Activated naive CD4-positive, alpha-beta T cell (primary cell): ENCODE measurements at places on chromosomes 2 and 18.

DNA sequence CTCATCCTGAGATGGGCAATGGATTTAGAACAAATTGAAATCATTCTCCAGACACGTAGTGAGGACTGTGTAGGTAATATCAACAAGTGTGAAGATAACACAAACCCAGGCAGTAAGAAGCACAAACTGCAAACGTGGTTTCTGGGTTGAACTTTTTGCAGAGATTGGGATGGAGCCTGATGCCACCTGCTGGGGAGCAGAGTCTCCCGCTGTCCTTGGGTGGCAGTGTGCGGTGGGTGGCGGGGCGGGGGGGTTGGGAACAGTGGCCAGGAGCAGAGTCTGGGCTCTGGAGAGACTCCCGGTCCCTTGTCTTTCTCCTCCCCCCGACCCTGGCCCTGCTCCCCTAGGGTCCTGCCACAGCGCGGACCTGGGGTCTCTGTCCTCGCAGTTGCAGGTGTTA is 19.5 kb downstream of the TRAF3IP1 start:
- no peak for DNase-seq

DNA sequence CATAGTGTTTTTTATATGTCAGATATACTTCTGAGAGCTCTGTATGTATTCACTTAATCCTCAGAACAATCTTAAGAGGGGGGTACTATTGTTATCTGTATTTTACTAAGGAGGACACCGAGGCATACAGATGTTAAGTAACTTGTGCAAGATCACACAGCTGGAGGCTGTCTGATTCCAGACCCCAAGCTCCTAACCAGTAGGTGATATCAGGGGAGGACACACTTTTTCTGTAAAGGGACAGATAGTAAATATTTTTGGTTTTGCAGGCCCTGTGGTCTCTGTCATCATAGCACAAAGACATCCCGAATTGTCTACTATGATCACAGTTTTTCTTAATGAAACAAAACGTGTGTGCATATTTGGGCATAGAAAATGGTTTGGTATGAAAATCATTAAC is 143.7 kb downstream of the LAMA3 start:
- DNase-seq = no peak

DNA sequence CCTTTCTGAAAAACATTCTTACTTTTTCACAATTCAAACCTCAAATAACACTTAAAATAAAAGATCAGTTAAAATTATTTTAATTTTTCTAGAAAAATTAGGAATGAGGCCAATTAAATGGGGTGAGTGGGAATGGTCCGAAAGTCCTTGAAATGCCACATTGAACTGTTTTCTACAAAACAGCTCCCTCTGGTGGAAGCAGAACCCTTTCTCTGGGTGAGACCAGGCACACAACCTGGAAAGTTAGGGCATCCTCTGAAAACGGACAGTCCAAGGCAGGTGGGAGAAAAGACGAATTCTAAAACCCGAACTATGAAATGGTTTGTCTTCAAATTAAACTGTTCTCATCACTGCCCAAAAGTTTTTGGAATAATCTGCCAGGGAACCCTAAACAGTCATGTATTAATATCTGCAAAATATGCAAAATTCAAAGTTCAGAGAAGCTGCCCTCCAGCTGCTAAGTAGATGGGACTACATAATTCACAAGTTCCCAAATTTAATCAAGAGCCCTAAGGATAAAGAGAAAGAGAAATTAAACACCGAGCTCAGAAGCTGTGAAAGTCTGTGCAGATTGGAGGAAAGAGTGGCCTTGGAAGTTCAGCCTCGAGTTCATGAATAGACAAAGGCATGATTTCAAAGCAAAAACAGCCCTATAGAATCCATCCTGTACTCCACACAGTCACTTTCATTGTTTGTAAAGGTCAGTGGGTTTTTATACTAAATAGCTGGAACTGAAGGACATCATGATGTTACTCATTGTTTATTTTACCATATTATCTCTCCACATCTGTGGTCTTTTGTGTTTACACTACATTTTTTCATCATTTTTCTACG is 108.3 kb downstream of the PIEZO2 start:
- DNase-seq = no peak

DNA sequence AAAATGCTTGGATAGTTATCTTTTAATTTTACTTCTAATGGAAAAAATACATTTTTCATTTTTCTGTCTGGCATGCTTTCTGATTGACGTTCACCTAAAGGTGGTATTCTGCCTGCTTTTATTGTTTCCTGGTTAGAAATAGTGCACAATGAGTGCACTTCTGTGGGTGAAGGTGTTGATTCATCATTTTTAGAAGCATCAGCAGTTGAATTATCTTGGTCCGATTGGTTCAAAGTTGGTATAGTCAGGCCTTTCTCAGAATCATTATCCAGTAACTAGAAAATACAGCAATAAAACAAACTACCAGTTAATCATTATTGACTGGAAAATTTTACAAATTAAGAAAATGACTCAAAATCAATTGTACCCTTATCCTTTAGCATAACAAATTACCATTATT is 84.5 kb downstream of the STRADB start:
- no peak for DNase-seq

- DNase-seq = no peak
These were observed 35.7 kb downstream of the THUMPD2 start for GRCh38 chr2:39743269-39743776.
